ENCODE measurements at places on chromosomes 1 and 21.

DNA sequence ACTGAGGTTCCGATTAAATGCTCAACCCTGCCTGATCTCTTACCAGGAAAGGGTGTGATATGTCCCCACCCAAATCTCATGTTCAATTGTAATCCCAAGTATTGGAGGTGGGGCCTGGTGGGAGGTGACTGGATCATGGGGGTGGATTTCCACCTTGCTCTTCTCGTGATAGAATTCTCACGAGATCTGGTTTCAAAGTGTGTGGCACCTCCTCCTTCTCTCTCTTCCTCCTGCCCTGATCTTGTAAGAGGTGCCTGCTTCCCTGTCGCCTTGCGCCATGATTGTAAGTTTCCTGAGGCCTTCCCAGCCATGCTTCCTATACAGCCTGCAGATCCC lies 34.9 kb downstream of the RSPH1 start:
- no peak for DNase-seq

GRCh38 chr1:70979313-70979712 lies 68.3 kb downstream of the PTGER3 start:
- no peak for DNase-seq

- DNase-seq, result no peak
Measured at GRCh38 chr1:109020693-109021257, 21.1 kb downstream of the WDR47 start.

DNA sequence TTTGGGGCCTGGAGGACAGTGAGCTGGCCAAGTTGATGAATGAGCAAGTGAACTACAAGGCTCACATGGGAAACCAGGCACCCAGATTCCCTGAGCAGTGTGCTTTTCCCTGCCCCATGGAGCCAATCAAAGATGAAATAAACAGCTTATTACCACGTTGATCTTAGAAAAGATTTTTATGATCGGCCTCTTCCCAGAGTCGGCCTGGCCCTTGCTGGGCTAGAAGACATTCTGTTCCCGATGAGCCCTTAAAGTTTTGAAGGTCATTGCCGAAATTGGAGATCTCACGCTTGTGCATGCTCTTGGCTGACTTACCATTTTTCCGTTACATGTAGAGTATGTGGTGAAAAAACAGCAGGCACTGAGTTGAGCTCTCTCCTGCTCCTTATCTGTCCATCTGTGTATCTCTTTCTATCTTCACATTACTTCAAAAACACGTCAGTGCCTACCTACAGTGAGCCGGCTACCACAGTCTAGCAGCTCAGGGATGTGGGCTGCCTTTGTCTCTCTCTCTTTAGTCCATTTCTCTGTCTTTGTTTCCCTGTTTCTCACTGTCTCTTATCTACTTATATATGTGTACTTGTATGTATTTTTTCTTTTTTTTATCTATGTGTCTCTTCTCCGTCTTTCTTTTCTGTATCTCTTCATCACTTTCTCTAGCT lies 248.8 kb upstream of the USP24 start:
- DNase-seq, result no peak

GRCh38 chr1:185376288-185376687 lies 59.2 kb upstream of the IVNS1ABP start:
- DNase-seq, result no peak

- DNase-seq, result no peak
Measured at GRCh38 chr1:230915078-230915477, 46.8 kb upstream of the C1orf198 start.

GRCh38 chr1:11394592-11395245 lies 84.2 kb upstream of the DISP3 start:
- no peak for DNase-seq

DNA sequence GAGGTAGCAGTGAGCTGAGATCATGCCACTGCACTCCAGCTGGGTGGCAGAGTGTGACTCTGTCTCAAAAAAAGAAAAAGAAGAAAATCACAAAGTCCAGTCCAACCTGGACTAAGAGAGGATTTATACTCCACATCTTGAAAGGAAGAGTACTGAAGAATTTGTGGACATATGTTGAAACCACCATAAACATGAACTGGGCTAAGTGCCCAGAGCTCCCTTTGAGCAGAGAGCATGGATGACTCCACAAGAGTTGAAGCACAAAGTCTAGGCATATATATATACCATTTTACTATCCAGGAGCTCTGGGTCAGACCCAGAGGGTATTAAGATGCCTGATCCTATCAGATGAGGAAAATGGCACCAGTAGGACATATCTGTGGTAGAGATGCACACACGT lies 86.6 kb downstream of the OMA1 start:
- no peak for DNase-seq

Measured in effector memory CD8-positive, alpha-beta T cell (primary cell).